ENCODE measurements at places on chromosomes 6 and 20.

- no peak for DNase-seq
These were observed 151.1 kb downstream of the LRRC1 start for GRCh38 chr6:53945765-53946407.

- DNase-seq: no peak
These were observed 12.2 kb downstream of the BACH2 start for GRCh38 chr6:90284236-90285041.

DNA sequence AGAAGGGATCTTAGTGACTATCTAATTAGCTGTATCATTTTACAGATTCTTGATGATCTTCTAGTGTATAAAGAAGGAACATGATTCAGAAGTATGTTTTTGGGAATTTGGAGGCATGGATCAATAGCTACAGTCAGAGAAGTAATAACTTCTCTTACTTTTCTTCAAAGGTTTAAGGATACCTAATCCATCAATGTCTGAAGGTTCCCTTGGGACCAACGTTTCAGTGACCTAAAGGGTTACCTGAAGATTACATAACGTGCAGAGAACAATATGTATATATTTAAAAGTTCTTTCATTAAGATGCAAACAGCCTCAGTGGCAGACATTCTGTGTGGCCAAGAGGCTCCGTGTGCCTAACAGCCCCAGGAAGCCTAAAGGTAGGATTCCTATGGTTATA lies 3.2 kb downstream of the HDAC2 start:
- no peak for DNase-seq

GRCh38 chr6:20922743-20923142 lies 388.5 kb downstream of the CDKAL1 start:
- DNase-seq: no peak

- DNase-seq: no peak
These were observed 215.0 kb upstream of the HSF2 start for GRCh38 chr6:122184401-122184827.

- DNase-seq: no peak
These were observed 17.1 kb downstream of the HLA-A start for GRCh38 chr6:29959467-29959866.

DNA sequence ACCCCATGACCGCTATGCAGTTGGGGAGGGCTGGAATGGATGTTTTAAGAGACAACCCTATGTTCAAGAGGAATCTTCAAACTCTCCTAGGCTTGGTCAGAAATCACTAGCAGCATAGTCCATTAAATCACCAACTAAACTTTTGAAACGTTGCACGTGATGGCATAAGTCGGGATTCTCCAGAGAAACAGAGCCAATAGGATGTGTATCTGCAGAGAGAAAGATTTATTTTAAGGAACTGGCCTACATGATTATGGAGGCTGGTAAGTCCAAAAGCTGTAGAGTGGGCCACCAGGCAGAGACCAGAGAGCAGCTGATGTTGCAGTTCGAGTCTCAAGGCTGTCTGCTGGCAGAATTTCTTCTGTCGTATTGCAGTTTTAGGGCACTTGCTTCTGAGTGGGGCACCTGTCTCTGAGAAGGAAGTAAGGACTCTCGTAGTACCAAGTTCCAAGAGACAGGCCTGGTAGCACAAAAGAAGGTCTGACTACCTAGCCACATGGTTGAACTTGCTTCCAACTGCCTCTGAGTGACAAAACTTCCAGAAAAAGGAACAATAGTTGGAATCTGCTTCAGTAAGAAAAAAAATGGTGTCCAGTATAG lies 11.9 kb upstream of the IFNGR1 start:
- no peak for DNase-seq

DNA sequence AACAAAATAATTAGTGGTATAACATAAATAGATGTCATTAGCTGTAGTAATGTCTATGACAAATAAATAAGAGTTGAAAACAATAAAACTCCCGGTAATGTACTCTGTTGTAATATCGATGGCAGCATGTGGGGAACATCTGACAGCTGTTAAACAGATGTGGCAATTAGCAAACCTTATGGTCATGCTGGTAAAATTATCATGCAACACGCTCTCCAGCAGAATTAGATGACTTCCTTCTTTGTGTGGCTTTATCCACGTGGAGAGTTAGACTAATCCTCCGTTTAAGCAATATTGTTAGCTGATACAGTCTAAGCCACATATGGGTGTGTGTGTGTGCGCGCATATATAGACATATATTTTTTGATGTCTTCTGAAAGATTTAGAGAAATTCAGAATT lies 77.7 kb upstream of the ZFP64 start:
- DNase-seq: no peak

DNA sequence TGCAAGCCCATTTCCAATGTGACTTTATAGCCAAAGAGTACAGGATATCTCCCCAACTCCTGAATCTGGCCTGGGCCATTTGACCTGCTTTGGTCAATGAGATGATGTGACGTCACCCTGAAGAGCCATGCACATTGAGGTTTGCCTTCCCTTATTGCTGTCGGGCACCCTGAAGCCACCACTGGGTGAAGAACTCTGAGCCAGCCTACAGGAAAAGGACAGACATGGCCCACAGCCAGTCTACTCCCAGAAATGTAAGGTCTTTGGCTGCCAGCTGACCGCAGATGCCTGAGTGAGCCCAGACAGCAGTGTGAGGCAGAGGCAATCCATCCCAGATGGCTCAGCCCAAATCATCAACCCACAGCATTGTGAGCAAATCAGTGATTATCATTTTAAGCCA lies 3.7 kb upstream of the SYNDIG1 start:
- no peak for DNase-seq

GRCh38 chr6:13811627-13812358 lies 2.6 kb downstream of the MCUR1 start:
- DNase-seq: no peak
